Esophagus squamous epithelium (tissue), 5 donors: ENCODE measurements at places on chromosomes 5 and 9.

- DNase-seq: no peak
Observed at GRCh38 chr5:131664929-131665328, 29.9 kb upstream of the RAPGEF6 start.

DNA sequence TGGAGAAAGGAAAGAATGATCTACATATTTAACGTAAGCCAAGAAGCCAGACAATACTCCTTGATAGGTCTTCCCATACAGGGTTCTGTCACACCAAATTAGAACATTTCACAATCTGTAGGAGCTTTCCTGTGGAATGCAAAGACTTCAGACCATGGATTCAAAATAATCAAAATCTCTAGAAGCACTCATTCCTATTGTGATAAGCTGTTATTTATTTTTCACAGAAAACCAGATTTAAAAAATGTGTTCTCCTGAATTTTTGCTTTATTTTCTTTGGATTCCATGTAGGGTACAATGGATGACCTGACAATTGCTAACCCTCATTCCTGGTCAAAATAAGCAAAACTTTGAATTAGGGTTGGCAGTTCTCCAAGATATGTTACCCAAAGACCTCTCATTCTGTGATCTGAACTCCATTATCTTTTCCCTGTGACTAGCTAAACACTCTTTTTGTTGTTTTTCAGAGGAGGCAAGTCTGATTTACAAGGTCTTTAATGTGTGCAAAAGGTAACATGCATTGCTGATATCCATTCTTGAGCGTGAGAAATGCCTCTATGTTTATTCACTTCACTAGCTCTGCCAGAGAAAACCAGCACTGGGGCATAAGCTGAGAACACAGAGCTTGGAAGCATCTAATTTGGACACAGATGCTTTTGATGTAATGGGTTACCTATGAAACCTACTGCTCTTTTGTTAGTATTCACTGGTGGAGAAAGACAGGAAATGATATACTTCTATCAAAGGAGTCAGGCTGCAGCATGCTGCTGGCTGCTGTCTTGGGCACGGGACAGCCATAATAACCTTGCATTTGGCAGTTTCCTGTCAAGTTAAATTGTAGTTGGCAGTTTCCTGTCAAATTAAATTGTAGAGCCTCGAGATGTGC is 31.4 kb downstream of the ACTBL2 start:
- DNase-seq: no peak

GRCh38 chr9:29322240-29322639 is 1749.0 kb upstream of the C9orf72 start:
- no peak for DNase-seq

DNA sequence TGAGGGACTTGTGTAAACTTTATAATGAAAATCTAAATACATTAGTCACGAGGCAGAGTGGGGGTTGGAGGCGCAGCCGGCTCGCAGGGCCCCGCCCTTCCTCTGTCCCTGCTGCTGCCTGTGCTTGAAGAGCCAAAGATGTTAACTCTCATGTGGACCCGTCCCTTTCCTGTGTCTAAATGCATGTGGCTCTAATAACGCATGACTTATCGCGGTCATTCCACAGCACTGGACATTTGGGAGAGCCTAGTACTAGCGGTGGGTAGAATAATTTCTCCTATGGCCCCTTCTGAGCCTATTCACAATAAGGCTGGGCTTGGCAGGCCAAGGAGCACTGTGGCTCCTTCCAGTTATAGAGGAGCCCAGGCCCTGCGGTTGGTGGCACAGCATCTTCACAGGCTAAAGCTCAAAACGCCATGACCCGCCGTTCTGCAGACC is 82.3 kb upstream of the SIMC1 start:
- no peak for DNase-seq

- DNase-seq: no peak
Observed at GRCh38 chr9:76921165-76921564, 15.3 kb upstream of the PRUNE2 start.

DNA sequence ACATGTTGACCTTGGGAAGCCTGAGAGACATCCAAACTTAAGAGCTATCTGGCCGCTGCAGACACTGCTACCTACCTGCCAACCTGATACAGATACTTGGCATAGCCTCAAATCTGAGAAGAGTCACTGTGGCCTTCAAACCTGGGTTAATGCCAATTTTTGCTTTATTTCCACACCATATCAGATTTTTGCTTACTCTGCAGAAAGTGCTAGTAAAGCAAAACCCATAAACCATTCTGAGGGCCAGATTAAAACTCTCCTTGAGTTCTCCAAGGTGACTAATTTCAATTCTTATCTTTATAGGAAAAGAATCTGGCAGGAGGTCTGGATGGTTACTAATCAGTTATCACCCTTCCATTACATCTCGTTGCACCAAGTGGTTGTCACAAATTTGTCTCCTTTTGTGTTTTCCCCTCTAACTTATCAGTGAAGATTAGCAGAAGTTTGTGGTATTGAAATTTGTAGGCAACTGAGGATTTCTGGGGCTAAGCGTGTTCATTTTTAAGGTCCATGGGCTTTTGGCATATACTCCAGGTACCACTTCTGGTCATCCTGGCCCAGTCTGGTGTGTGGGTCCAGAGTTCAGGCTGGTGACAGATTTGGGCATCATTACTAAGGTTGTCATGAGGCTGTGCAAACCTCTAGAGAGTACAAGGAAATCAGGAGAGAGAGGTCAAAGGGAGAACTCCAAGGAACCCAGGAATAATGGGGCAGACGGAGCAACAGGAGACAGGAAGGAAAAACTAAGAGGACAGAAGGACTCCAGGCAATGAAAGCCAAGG is 177.9 kb downstream of the TSSK1B start:
- no peak for DNase-seq

- DNase-seq: no peak
Observed at GRCh38 chr5:179553875-179554274, 3.5 kb downstream of the RUFY1 start.

GRCh38 chr9:128912270-128912853 is 8.4 kb upstream of the PHYHD1 start:
- no peak for DNase-seq

- no peak for DNase-seq
Observed at GRCh38 chr9:136140966-136141365, 22.3 kb upstream of the TMEM250 start.

DNA sequence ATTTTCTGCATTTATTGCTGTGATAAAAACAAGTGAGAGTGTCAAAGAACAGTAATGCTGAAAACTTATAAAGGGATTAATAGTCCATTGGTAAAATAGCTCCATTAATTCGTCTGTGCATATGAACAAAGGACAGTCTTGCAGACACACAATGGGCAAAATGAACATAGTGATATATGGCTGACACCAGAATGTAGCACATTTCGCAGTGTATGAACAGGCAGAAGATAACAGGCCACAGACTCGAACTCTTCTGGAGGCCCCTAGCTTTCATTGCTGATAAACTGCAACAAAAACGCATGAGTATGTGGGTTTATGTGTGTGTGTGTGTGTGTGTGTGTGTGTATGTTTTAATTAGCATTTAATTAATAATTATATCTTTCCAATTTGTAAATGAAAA is 354.8 kb downstream of the TAF11L14 start:
- DNase-seq: no peak

DNA sequence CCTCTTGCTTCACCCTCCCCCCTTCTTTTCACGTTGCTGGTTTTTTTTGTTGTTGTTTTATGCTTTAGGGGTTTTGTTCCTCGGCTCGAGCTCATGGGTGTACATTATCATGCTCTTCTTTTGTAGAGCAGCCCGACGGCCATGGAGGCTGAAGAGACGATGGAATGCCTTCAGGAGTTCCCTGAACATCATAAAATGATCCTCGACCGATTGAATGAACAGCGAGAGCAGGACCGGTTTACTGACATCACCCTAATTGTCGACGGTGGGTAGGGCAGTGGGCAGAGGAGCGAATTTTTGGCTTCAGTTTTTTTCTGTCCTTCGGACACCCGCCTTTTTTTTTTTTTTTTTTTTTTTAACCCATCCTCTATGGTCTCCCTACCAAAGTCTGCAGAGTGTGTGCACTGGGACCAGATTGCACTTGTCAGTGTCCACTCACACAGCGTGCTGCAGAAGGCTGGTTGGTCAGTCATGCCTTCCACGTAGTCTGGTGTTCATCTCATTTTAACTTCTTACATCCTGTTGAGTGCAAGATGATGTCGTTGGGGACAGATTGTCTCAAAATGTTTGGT is 1.3 kb downstream of the ZNF131 start:
- no peak for DNase-seq

GRCh38 chr9:117081641-117082317 is 333.1 kb downstream of the ASTN2 start:
- DNase-seq: no peak

- no peak for DNase-seq
Observed at GRCh38 chr9:91044354-91044753, 242.7 kb downstream of the SYK start.
